ENCODE measurements at places on chromosomes 12 and 14. TPM values are rescaled to one million over a fixed set of nuclear protein-coding genes. Genes with fewer than 3 reads are reported as not detected.

DNA sequence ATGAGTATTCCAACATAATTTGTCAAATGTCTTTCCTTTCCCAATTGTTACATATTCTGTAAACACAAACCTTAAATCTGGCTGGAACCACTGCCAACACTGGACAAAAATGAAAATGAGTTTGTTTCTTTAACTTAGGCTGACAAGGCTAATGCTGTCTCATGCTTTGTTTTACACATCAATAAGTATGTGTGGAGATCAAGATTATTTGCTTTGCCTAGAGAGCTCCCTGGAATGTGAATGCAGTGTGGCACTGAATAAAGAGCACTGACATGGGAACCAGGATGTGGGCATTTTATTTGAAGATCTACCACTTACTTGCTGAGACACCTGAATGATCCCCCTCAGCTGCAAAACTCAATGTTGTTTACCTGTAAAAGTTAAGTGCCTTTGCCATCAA, 61.7 kb downstream of the RALGAPA1 start:
- no peak for DNase-seq

Gene SPTB
- 0.35 TPM for total RNA-seq

Gene ATP2A2
- 147 TPM for total RNA-seq

Gene ZDHHC22
- not detected for total RNA-seq

DNA sequence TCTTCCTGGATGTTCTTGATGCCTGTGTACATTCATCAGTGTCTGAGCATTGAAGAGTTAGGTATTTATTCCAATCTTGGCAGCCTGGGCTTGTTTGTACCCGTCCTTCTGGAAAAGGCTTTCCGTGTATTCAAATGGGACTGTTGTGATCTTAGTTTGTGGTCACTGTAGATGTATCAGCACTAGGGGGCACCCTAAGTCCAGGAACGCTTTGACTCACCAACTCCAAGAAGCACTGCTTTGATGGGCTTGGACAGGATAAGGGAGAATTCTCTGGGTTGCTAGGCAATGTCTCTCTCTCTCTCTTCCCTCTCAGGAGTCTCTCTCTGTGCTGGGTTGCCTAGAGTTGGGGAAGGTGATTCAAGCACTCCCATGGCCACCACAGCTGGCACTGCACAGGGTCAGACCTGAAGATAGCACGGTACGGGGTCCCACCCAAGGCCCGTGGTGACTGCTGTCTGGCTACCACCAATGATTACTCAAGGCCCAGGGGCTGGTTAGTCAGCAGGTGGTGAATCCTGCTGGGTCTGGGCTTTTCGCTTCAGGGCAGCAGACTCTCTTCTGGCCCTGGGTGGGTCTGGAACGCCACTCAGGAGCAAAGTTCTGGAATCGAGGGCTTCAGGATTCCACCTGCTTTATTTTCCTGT, 211.1 kb upstream of the RGS6 start:
- no peak for DNase-seq
